Fibroblast of lung (primary cell): ENCODE measurements at places on chromosomes 16 and 17.

DNA sequence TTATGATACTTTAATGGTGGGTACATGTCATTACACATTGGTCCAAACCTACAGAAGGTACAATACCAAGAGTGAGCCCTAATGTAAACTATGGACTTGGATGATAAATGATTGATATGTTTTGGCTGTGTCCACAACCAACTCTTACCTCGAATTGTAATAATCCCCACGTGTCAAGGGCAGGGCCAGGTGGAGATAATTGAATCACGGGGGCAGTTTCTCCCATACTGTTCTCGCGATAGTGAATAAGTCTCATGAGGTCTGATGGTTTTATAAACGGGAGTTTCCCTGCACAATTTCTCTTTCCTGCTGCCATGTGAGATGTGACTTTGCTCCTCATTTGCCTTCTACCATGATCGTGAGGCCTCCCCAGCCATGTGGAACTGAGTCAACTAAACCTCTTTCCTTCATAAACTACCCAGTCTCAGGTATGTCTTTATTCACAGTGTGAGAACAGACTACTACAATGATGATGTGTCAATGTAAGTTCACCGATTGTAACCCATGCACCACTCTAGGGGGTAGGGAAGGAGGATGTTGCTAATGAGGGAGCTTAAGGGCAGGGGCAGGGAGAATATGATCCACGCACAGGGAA, 7.0 kb upstream of the METTL22 start:
- no peak for DNase-seq

GRCh38 chr17:34993031-34993430, 12.7 kb downstream of the LIG3 start:
- DNase-seq, result no peak

GRCh38 chr17:55159251-55159650, 105.5 kb upstream of the HLF start:
- peak; percentile 57 for DNase-seq

GRCh38 chr17:48478224-48479013, 48.4 kb upstream of the SKAP1 start:
- DNase-seq, result no peak

GRCh38 chr17:63447471-63448009, 1.4 kb upstream of the CYB561 start:
- DNase-seq, result no peak

GRCh38 chr17:62664336-62665120, 37.1 kb downstream of the MRC2 start:
- DNase-seq, result no peak

GRCh38 chr17:8875957-8876356, 8.5 kb upstream of the PIK3R6 start:
- peak; percentile 6 for DNase-seq

- no peak for DNase-seq
Measured at GRCh38 chr17:75824666-75825065, 19.5 kb downstream of the UNC13D start.

GRCh38 chr16:15459791-15460190, 25.4 kb downstream of the BMERB1 start:
- no peak for DNase-seq

DNA sequence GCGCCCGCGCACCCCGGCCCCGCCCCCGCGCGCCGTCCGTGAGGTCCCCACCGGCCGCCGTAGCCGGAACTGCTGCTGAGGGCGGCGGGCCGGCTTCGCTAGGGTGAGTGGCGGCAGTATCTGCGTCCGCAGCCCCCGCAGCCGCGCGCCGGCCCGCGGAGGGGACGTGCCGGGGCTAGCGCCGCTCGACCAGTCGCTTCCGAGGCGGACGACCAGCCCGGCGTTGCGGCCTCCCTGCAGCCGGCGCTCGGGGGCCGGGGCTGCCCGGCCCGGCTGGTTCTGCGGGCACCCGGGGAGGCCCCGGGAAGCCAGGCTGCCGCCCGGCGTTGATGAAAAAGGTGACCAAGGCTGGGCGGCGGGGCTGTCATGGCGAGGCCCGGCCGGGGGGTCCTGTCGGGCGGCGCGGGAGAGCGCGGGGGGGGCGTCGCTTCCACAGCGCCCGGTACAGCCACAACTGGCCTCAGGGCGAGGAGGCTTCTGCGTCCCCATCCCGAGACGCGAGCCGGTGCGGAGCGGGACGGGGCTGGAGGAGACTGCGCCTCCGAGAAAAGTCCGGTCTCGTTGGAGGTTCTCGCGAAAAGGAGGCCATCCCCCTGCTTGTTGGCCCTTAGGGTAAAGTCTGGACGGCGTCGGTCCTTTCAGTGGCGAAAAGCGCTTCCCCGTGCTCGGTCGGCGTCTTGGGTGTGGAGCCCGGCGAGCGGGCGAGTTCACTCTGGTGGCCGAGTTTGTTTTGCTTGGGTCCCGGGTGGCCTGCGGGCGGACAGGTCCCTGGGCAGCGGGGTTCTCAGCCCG, at the start of gene CRAMP1:
CRAMP1 (plus strand) TSS at position 41 of the 792 bp plus-strand sequence. CDS start 2,280 bp downstream, outside the sequence.
- DNase-seq, result no peak

DNA sequence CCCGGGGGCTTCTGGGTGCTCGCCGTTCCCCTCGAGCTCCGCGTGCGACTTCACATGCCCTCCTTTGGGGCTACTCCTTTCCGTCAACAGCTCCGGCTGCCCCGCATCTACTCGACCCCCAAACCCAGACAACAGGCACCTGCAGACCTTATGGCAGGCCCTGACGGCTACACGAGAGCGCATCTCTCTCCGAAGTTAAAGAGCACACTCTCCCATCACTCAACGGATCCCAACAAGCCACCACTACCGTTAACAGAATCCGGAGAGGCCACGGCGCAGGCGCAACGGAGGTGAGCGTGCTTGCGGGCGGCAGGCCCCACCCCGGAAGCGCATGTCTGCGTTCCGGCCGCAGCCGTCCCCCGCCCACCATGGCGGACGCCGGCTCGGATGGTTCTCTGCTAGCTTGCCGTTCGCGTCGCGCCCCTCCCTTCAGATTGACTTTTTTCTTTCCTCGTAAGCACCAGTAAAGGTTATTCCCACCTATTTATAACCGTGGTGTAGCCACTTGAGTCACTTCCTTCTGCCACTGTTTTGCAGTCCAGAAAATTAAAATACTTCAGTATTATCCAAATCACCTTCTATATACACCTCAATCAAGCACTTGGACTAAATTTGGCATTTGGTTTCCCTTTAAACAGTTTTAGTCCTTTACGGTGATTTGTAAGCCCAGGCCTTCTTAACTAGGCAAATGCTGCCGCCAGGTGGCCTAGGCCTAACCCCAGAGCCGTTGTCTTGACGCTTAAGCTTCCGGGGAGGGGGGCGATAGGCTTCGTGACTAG, at the start of gene POLG2:
POLG2 (minus strand) TSS at position 269 of the 779 bp plus-strand sequence; CDS start at position 183, 86 bp downstream.
- DNase-seq, result peak; percentile 91

- no peak for DNase-seq
Measured at GRCh38 chr17:74544991-74545842, 698 bp downstream of the CD300C start.

DNA sequence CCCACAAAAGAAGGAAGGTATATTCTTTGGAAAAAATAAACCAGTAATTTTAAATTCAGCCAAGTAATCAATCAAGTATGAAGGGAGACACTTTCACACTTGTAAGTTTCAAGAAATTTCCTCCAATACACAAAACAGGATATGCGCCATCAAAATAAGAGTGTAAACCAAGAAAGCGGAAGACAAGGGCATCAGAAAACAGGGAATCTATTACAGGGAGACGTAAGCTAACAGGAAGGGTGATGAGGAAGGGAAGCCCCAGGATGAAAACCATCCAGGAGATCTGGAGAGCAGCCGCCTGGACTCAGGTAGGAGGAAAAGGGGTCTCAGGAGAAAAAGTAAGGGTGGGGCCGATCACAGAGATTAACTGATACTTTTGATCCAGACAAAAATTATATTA, 31.8 kb upstream of the PITPNM3 start:
- no peak for DNase-seq

GRCh38 chr16:10984509-10984908, 40.1 kb downstream of the CLEC16A start:
- peak; percentile 67 for DNase-seq

DNA sequence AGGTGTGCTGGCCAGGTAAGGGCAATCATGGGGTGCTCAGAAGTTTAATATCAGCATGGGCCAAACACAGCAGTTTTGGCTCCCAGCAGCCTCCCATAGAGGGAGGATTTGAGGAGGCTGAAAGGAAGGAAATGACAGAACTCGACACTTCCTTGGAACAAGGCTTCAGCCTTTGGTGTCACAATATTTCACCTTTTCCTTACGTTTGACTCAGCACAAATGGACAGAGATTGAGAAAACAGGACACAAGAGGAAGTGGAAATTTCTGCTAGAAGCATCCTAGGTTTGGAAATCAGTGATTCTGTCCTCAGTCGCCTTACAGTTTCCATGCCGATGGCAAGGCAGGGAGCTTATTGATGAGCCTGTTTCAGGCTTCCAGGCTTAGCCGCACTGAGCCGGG, 181.4 kb downstream of the MAF start:
- DNase-seq, result no peak

- DNase-seq, result peak; percentile 40
Measured at GRCh38 chr16:24253192-24253591, 2.9 kb upstream of the CACNG3 start.

DNA sequence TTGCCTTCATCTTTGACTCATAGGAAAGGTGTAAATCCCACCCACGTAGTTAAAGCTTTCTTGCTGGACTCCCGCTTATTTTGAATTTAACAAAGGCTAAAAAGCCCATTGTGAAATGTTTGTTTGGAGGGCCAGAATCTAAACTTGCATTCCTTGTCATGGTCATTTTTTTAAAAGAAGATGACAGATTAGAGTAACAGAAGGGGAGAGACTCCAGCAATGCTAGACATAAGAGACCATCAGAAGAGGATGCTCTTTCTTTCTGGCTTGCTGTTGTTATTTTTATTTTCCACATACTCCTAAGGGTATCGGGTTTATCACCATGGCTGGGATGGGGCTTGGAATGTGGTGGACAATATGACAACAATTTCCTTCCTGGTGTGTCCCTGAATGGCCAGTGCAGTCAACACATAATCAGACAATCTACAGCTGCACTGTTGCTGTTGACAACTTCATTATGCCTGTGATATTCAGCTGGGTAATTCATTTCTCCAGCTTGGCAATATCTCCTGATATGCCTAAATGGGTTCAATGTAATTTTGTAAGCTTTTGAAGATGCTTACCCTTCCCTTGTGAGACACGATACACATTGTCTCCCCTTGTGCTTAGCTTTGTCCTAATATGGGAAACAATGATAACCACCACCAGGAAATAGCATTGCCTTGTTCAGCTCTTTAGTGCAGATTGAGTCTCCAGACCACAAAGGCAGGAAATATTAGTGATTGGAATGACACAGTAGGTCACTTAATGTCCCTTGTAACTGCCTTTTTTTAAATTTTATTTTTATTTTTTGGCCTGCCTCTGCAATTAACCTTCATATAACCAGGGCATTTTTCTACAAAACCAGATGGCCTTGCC, 164.3 kb downstream of the ANKFN1 start:
- DNase-seq, result peak; percentile 6

GRCh38 chr17:32283745-32284201, 18.1 kb downstream of the RHBDL3 start:
- DNase-seq, result peak; percentile 56

DNA sequence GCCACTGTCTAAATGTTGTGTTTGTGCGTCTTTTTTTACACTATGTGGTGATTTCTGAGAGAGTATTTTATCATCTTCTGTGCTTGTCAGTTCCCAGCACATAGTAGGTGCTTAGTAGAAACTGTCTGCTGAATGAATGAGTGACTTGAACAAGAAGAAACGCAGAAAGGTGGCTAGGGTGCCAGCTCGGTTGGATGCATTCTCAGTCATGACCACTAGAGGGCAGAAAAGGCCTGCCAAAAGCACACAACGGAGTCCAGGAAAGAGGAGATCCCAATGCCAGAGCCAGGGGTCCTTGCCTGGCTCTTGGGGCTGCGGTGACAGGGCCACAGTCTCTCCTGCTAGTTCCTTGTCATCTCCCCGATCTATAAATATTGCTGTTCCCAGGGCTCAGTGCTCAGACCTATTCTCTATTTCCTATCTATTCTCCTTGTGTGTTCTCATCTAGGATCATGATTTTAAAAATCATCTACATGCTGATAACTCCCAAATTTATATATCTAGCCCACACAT, 57.3 kb upstream of the CCL1 start:
- DNase-seq, result peak; percentile 61

DNA sequence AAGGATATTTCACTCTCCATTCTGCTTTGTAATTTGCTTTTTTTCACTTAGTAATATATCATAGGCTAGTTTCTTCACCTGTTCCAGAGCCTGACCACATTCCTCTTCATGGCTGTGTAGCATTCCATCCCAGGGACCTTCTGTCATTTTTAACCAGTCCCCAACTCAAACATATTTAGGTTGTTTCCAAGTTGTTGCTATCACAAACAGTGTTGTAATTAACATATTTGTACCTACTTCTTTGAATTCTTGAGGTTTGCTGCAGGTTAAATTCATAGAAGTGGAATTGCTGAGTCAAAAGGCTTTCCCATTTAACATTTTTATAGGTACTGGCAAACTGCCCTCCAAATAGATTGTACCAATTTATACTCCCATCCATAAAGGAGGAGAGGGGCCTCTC, 65.1 kb upstream of the MED9 start:
- no peak for DNase-seq

DNA sequence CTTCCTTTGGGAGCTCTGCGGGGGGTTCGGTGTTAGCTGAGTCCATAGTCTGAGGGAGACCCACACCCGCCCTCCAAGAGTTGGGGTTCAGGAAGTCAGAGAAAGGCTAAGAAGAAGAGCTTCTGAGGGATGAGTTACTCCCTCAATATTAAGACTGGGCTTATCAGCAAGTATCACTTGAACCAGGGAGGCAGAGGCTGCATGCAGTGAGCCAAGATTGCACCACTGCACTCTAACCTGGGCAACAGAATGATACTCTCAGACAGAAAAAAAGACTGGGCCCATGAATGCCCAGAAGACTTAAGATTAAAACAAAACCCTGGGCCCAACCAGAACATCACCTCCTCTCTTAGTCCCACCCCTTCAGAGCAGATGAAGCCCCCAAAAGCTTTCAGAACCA, 6.0 kb downstream of the NKIRAS2 start:
- no peak for DNase-seq

DNA sequence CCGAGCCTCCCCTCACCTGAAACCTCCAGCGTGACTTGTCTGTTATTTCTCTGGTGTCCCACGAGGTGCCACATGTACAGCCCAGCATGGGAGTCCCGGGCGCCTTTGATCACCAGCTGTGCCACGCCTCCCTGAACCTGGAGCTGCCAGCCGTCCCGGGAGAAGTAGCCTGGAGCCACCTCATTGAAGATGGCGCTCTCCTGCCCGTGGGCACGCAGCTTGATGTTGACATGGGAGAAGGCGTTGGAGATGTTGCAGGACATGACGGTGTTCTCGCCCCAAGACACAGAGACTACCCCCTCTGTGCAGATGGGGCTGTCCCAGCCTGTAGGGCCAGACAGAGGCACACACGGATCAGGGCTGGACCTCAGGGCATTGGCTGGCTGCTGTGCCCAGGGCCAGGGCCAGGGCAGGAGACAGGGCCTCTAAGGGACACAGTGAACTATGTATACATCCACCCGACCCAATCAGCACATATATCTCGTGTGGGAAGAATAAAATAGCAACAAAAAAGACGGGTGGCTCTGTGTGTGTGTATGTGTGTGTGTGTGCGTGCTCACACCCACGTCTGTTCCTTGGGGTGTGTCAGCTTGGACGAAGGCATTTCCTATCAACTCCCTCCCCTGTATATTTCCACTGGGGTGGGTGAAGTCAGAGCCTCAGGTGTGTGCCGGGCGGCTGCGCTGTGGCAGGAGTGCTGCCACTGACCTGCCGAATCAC, 7.3 kb upstream of the CD7 start:
- DNase-seq, result no peak

GRCh38 chr17:14330492-14330962, 29.6 kb downstream of the HS3ST3B1 start:
- peak; percentile 93 for DNase-seq
